CD4-positive, alpha-beta T cell treated with Interleukin-2 at 100 ng/mL for 4 hours (primary cell): ENCODE measurements at places on chromosomes 16 and 17.

DNA sequence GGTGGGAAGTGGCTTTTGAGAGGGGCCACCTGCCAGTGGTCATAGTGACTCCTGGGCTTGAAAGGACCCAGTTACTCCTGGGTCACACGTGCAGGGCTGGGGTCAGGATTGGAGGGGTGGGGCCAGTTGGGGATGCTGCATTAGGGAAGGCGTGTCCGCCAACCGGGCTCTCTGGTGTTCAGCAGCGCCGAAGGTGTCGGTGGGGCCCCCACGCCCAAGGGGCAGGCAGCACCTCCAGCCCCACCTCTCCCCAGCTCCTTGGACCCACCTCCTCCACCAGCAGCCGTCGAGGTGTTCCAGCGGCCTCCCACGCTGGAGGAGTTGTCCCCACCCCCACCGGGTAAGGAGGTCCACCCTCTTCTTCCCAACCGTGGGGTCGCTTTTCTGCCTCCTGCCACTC is 9.5 kb downstream of the ABI3 start:
- no peak for DNase-seq

GRCh38 chr16:59236804-59237458 is 502.8 kb upstream of the GOT2 start:
- no peak for DNase-seq

- DNase-seq, result no peak
Observed at GRCh38 chr17:34859652-34860051, 101.6 kb downstream of the CCT6B start.

- DNase-seq, result no peak
Observed at GRCh38 chr17:19348081-19348650, 14.4 kb downstream of the B9D1 start.

DNA sequence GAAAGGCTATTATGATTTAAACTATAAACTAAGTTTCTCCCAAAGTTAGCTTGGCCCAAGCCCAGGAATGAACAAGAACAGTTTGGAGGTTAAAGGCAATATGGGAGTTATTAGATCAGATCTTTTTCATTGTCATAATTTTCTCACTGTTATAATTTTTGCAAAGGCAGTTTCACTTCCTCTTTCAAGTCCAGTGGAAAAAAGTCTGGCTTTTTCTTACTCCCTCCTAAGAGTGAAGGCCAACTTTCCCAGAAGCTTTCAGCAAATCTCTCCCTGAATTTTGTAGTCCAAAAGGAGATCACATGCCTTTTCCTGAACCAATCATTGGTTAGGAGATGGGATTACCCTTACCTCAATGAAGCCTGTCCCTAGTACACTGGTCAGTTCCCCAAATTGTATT is 9.1 kb upstream of the BLMH start:
- DNase-seq, result no peak

GRCh38 chr17:63138713-63139112 is 172.7 kb downstream of the TANC2 start:
- no peak for DNase-seq

- no peak for DNase-seq
Observed at GRCh38 chr17:17151055-17151454, 55.1 kb downstream of the PLD6 start.

GRCh38 chr17:10121971-10122707 is 76.3 kb downstream of the GAS7 start:
- DNase-seq, result peak; percentile 62

GRCh38 chr16:11379420-11379819 is 34.2 kb downstream of the RMI2 start:
- DNase-seq, result peak; percentile 48

DNA sequence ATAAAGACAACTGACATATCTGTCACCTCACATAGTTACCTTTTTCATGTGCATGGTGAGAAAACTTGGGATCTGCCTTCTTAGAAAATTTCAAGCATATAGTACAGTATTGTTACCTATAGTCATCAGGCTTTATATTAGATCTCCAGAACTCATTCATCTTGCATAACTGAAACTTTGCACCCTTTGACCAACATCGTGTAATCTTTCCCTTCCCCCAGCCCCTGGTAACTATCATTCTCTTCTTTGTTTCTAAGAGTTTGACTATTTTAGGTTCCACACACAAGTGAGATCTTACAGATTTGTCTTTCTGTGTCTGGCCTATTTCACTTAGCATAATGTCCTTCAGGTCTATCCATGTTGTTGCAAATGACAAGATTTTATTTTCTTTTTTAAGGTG is 22.9 kb upstream of the TBX4 start:
- DNase-seq, result no peak

GRCh38 chr17:57277923-57278604 is 21.7 kb downstream of the MSI2 start:
- no peak for DNase-seq

DNA sequence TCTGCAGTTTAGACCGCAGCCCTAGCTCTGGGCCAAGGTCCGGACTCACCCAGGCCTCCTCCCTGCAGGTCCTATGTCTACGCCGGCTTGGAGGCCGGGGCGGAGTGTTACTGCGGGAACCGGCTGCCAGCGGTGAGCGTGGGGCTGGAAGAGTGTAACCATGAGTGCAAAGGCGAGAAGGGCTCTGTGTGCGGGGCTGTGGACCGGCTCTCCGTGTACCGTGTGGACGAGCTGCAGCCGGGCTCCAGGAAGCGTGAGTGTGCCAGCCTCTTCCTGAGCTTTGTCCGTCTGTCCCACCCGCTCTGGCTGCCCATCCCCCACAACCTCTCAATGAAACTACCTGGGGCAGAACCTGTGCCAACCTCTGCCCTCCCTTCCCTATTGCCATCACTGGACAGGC is 20.1 kb downstream of the WSCD1 start:
- DNase-seq, result no peak

DNA sequence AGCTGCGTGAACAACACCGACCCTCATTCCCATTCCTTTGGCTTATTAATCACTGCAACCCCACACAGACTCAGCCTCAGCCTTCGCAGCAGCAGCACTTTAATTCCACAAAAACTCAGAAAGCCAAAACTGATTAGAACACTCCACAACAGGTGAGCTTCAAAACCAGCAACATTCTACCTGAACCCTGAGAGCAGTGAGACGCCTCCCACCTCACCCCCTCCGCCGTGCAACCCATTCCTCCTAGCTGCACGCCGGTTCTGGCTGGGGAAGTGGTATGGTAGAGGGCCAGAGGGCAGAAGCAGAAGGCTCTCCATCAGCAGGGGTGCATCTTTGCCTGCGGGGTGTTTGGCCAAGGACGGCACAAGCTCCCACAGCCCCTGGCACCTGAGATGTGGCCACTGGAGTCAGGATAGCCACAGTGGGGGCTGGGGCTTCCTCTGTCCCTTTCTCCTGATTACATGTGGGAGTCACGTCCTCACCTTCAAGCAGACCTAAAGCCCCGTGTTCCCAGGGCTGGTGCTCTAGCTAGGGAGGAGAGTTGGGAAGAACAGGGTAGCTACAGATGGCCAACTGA is 1.6 kb downstream of the BORCS6 start:
- no peak for DNase-seq

- no peak for DNase-seq
Observed at GRCh38 chr16:19599968-19600716, 44.6 kb downstream of the VPS35L start.

GRCh38 chr17:61354895-61355874 is 44.5 kb upstream of the TBX2 start:
- DNase-seq, result no peak

DNA sequence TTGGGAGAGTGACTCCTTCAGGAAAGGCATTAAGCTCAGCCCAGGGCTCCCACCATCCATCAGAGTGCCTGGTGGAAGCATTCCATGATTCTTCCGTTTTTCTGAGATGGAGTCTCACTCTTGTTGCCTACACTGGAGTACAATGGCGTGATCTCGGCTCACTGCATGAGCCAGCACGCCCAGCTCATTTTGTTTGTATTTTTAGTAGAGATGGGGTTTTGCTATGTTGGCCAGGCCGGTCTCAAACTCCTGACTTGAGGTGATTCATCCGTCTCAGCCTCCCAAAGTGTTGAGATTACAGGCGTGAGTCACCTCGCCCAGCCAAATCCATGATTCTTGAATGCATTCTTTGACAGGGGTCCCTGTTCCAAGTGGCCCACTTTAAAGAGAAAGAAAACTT is 23.1 kb downstream of the MIS12 start:
- no peak for DNase-seq

DNA sequence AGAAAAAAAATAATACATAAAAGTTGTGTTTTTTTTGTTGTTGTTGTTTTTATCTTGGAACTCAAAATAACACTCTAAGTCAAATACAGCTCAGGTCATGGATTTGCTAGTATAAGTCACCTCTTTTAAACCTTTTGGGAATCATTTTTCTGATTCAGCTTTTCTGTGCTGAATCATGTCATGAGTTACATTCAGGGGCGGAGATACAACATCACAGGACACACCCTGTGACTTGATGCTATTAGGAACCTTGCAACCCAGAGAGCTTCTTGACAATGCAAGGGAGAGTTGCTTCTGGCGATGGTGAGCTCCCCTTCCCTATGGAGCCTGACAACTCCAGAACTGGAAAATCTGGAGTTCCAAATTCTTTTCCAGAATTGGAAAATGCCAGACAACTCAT is 358.3 kb upstream of the C16orf82 start:
- no peak for DNase-seq

GRCh38 chr17:49193513-49194296 is 16.7 kb downstream of the GNGT2 start:
- DNase-seq, result no peak

DNA sequence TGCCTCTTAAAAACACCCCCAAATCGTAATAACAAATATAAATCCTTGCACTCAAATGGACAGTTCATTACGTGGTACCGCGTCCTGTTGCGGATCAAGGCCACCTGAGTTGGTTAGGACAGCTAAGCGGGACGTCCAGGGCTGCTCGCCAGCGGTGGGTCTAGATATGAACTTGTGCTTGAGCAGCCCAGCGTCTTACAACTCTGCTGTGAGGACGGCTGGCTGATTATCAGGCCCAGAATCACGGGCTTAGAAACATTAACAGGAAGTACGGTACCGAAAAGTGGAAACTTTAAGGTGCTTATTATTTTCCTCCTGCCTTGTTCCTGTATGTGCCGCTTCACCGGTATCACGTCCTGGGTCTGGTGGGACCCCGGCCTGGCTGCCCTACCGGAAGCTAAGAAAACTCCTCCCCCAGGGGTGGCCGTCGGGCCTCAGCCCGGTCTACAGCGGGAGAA is 832 bp upstream of the SRRM2 start:
- DNase-seq, result peak; percentile 20

DNA sequence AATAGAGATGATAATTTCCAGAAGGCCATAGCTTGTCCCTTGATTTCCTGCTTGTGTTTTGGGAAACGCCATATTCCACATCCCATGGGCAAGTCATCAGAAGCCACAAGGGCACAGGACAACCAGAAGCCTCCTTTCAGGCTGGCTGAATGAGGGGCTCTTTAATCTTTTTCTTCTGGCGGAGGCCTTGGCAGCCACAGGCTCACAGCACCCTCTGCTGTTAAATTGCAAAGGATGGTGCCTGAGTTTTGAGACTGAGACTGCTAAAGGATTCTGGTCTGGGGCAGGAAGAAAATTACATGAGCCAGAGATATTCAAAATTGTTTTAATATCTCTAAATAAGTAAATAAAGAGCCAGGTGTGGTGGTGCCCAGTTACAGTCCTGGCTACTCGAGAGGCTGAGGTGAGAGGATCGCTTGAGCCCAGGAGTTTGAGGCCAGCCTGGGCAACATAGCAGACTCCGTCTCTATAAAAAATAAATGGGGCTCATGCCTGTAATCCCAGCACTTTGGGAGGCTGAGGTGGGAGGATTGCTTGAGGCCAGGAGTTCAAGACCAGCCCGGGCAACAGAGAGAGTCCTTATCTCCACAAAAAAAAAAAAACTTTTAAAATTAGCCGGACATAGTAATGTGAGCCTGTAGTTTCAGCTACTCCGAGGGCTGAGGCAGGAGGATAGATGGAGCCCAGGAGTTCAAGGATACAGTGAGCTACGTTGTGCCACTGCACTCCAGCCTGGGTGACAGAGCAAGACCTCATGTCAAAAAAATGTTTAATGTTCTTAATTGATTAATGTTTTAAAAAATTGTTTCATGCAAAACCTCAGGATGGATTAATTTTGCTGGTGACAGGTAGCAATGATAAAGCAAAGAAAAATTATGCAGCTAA is 26.3 kb downstream of the AARSD1 start:
- peak; percentile 16 for DNase-seq

- DNase-seq, result no peak
Observed at GRCh38 chr16:59973966-59974365, 1239.8 kb upstream of the GOT2 start.

- DNase-seq, result no peak
Observed at GRCh38 chr16:67926181-67926750, 5.4 kb downstream of the CTRL start.

DNA sequence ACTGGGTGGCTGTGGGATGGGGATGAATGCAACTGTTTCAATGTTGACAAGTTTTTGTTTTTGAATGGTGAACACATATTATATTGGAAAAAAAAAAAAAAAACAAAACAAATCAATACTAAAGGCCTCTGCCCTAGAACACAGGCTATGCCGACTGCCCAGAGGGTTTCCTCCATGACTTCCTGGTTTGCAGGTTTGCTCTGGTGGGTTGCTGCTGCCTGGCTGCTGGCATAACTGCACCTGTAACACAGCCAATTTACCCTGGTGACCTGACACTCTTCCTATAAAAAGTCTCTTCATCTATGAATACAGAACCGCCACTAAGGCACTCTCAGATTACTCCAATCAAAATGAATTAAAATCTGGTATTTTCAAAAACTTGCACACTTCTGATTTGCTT is 10.4 kb downstream of the GLYR1 start:
- no peak for DNase-seq

DNA sequence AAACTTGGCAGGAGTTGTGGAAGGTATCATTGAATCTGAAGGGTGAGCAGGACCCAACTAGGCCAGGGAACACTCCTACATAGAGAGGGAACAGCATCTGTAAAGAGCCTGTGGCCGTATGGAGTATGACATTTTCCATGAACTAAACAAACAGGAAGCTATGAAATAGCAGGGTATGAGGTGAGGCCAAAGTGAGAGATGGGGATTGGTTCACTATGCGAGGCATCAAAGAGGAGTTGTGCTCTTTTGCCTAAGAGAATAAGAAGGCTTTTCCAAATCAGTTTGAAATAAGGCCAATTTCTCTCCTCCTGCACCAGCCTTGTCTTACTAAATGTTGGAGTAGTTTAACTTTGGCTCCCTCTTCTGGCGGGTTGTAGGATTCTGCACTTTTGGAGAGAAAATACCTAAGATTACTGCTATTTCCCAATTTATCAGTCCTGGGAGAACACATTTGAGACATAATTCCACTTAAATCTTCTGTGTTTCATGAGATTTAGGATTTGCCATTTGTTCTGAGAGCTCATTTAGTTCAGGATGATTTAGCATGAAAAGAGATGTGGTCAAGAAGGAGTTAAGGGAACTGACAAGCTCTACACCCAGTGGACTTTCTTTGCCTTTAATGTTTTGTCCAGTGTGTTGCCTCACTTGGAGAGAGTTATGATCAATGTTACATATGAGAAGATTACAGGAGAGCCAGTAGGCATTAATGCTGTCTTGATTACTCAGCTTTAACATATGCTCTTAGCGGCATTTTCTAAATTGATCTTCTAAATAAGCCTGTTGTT is 55.4 kb downstream of the TNRC6C start:
- DNase-seq, result peak; percentile 75

DNA sequence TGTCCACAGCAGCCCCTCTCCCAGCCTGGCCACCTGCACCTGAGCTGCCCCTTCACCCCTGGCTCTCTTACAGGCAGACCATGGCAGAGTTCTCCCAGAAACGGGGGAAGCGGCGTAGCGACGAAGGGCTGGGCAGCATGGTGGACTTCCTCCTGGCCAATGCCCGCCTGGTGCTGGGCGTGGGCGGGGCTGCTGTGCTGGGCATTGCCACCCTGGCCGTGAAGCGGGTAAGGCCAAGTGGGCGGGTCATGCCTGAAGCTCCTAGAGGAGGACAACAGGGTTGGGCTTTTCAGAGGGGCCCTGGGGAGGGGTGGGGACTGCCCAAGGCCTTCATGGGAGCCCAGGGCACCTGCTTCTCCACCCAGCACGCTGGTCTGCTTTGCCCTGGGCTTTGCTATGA is 2.2 kb downstream of the MIEF2 start:
- no peak for DNase-seq
